Panc1 (cell line): ENCODE measurements at places on chromosomes 5 and 9. TPM values are rescaled to one million over a fixed set of nuclear protein-coding genes. Genes with fewer than 3 reads are reported as not detected.

The PCDHB9 gene
- 1.8 TPM for total RNA-seq

The ENTREP1 gene
- 0.13 TPM for total RNA-seq

GRCh38 chr5:173547579-173547978 lies 68.9 kb downstream of the BOD1 start:
- no peaks in the 10 kb centered on the region; the same call in 1 of the 2 replicates for H3K27me3 ChIP-seq
- no peak overlapping the region for H3K27ac ChIP-seq
- H3K4me3 ChIP-seq: no peak overlapping the region
- no peak for DNase-seq
- no peaks in the 10 kb centered on the region for H3K4me1 ChIP-seq

DNA sequence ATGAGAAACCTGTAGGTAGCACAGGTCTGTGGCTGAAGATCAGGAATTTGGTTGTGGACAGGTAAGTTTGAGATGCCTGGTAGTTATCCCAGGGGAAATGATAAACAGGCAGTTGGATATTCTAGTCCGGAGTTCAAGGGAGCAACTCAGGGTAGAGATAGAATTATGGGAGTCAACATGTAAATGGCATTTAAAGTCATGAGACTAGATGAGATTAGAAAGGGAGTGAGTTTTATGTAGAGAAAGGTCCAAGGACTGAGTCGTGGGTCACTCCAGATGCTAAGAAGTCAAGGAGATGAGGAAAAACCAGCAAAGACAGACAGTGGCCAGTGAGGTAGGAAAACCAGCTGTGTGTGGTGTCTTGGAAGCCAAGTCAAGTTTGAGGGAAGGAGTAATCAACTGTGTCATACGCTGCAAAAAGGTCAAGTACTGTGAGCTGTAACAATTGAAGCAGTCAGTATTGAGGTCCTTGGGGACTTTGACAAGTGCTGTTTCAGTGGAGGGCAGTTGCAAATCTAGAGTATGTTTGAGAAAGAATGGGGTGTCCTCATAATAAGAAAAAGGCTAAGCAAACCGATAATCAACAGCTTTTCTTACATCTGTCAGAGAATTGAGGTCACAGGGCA lies 18.2 kb downstream of the GNPDA1 start:
- H3K36me3 ChIP-seq: peaks cover 12% of the 10 kb centered on the region
- DNase-seq: no peak
- H3K27ac ChIP-seq: no peak overlapping the region
- no peaks in the 10 kb centered on the region for H3K4me1 ChIP-seq

The KCNT1 gene
- total RNA-seq: not detected

- H3K27ac ChIP-seq: no peak overlapping the region
- no peaks in the 10 kb centered on the region for H3K4me1 ChIP-seq
- DNase-seq: no peak
These were observed 75.0 kb upstream of the DAB2IP start for GRCh38 chr9:121576281-121577075.

- H3K27ac ChIP-seq: no peak overlapping the region
- H3K4me1 ChIP-seq: no peaks in the 10 kb centered on the region
- no peaks in the 10 kb centered on the region for H3K36me3 ChIP-seq
- H3K27me3 ChIP-seq: peaks cover 3% of the 10 kb centered on the region; the same call in 1 of the 2 replicates
These were observed 87.2 kb downstream of the KCNIP1 start for GRCh38 chr5:170591054-170591453.

GRCh38 chr9:14080959-14081542 lies 232.9 kb downstream of the NFIB start:
- H3K4me1 ChIP-seq: no peaks in the 10 kb centered on the region
- no peak overlapping the region for H3K4me3 ChIP-seq
- H3K36me3 ChIP-seq: no peaks in the 10 kb centered on the region
- DNase-seq: no peak
- H3K27ac ChIP-seq: no peak overlapping the region

The ANKRD18A gene
- 9.6 TPM for total RNA-seq

DNA sequence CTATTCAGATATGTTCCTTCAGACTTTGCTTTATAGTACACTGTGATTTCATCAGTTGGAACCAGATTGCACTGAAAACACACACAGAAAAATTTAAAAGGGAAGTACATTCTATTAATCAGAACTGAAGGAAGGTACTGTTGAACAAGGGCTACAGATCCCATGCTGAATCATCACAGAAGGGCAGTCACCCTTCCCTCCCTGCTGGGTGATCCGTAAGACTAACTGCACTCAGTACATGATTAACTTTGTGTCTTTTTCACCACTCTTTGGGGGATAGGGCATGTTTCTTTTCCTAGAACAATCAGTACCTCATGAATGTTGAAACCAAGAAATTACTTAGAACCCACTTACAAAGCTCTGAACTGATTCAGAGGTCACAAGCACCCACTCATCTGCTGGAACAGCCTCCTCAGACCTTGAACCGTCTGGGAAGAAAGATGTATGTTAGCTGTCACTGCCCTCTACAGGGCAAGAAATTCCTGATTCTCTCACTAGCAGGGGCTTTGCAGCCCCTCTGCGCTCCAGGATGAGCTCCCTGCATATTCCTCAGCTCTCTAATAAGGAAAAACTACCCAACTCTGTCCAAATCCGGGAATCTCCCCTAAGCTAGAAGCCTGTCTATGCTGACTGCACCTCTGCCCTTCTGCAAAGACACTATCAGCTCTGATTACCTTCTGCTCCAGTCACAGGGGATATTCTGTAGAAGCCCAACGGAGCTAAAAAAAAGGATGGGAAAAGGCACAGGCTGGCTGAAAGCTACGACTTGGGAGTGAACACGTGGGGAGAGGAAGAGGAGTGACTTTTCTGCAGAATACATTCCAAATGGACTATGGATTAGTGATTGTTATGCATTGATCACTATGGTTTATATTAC lies 51.0 kb downstream of the IARS1 start:
- H3K4me3 ChIP-seq: no peak overlapping the region
- H3K36me3 ChIP-seq: peaks cover 29% of the 10 kb centered on the region
- no peak for DNase-seq

The SLC27A4 gene
- 20.3 TPM for total RNA-seq

The FCHSD1 gene
- 32.8 TPM for total RNA-seq

- H3K4me1 ChIP-seq: no peaks in the 10 kb centered on the region
- no peak overlapping the region for H3K27ac ChIP-seq
- H3K27me3 ChIP-seq: no peaks in the 10 kb centered on the region
- DNase-seq: no peak
- no peak overlapping the region for H3K4me3 ChIP-seq
These were observed 26.0 kb downstream of the DDX4 start for GRCh38 chr5:55763746-55764420.

The PDCD1LG2 gene
- total RNA-seq: not detected

DNA sequence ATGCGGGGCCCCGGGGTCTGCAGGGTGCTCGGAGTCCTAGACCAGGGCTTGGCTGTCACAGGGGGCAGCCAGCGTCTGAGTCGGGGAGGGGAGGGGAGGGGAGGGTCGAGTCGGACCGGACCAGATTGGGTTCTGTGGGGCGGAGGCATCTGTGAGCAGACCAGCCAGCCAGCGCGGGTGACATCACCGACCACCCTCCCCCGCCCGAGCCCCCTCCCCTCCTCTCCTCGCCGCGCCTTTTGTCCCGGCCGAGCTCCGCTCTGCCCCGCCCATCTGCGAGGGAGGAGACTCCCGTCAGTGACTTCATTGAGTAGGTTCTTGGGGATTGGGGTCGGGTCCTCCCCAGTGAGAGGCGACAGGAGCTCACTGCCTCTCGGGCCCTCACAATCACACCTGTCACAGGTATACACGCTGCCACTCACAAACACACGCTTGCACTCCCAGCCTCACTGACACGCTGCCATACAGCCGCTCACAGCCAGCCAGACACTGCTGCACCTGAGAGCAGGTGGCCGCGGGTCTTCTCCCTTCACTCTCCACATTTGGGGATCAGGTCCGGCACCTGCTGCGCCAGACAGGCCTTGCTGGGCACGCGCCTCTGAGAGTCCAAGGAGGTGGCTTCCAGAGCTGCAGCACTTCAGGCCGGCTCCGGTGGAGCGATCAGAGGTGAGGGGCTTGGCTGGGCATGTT lies 546 bp downstream of the DNAJB5 start:
- H3K4me1 ChIP-seq: peaks cover 39% of the 10 kb centered on the region
- H3K27me3 ChIP-seq: no peaks in the 10 kb centered on the region
- no peak for DNase-seq
- no peaks in the 10 kb centered on the region for H3K36me3 ChIP-seq
- peak overlapping the region; percentile 78 for H3K4me3 ChIP-seq

- H3K27ac ChIP-seq: no peak overlapping the region
- no peak for DNase-seq
- no peaks in the 10 kb centered on the region for H3K27me3 ChIP-seq
- no peaks in the 10 kb centered on the region for H3K36me3 ChIP-seq
- H3K4me1 ChIP-seq: no peaks in the 10 kb centered on the region
These were observed 135.6 kb downstream of the NTRK2 start for GRCh38 chr9:84804951-84805694.

GRCh38 chr5:4579679-4580078 lies 560.5 kb upstream of the ADAMTS16 start:
- H3K36me3 ChIP-seq: no peaks in the 10 kb centered on the region
- H3K27me3 ChIP-seq: no peaks in the 10 kb centered on the region
- H3K27ac ChIP-seq: no peak overlapping the region
- no peak overlapping the region for H3K4me3 ChIP-seq
- DNase-seq: no peak
- no peaks in the 10 kb centered on the region for H3K4me1 ChIP-seq

The PCDHGA9 gene
- total RNA-seq: 0.15 TPM

GRCh38 chr9:105067895-105068580 lies 140.1 kb upstream of the ABCA1 start:
- no peaks in the 10 kb centered on the region for H3K27me3 ChIP-seq
- H3K36me3 ChIP-seq: no peaks in the 10 kb centered on the region
- H3K4me1 ChIP-seq: peaks cover 9% of the 10 kb centered on the region
- no peak overlapping the region for H3K4me3 ChIP-seq
- no peak for DNase-seq
- no peak overlapping the region for H3K27ac ChIP-seq

The SEC24A gene
- 22.7 TPM for total RNA-seq

The AGXT2 gene
- not detected for total RNA-seq
